Stomach (tissue), 19 donors: ENCODE measurements at places on chromosomes 16 and 17. TPM values are rescaled to one million over a fixed set of nuclear protein-coding genes. Genes with fewer than 3 reads are reported as not detected.

HAS3 gene
- 1.2 TPM for total RNA-seq

TMC7 gene
- 9.8 TPM for total RNA-seq

INCA1 gene
- total RNA-seq = 6.1 TPM

DNA sequence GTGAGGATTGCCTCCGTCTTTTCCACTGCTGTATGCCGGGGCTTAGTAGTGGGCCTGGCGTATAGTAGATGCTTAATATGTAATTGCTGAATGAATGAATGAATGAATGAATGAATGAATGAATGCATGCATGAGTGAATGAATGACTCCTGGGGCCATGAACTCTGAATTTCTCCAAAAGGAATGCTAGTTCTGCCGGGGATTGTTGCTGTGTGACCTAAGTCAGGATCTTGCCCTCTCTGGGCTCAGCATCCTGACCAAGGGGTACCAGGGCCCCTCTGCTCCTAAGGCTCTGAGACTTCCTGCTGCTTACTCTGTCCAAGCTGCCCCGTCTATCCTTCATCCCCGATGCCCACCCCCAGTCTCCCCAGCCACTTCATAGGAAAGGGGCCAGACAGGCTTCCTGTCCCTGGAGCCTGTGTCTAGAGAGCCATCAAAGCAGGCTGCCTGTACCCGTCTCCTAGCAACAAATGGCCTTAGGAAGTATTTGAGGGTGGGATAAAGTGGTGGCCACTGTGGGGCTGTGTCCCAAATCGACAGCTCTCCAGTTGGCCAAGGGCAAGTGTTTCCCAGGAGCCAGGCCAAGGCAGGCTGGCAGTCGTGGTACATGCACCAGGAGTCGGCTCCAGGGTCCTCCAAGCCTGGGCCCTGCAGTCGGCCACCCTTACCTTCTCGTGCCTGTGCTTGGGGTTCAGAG lies 11.6 kb upstream of the MPRIP start:
- no peak for DNase-seq

PIMREG gene
- 8.5 TPM for total RNA-seq

DNA sequence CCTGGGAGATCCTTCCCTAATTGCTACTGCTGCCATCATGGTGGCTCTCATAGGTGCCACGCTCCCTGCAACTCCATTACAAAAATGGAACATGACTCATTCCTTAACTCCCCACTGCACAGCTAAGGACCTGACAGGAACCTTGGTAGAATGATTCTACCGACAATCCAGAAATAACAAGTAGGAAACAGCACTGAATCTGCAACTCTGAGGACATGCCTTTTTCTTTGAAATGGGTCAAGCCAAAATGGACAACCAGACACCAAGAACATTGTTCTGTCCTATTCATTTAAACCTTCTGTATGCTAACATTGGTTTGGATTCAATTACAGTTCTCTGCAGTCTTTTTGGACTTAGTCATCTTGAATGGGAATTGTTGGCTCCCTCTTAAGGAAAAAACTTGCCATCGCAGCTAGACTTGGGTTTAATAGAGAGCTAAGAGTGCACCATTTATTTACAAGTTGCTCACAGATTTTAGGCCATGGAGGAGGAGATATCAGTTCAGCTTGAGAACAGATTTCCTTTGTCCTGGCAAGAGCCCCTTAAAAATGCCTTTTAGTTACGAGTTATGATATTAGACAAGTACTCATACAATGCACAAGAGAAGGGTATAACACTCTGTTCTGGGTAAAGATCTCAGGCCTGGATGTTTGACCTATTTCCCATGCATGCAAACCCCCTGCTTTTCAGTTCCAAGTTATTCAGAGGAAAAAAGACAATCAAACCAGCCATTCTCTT lies 20.9 kb upstream of the NSRP1 start:
- DNase-seq = no peak

GRCh38 chr17:53807286-53807685 lies 15.4 kb upstream of the KIF2B start:
- no peak for DNase-seq

GRCh38 chr17:2174468-2175293 lies 119.8 kb downstream of the HIC1 start:
- DNase-seq = no peak

LIMD2 gene
- 8.8 TPM for total RNA-seq

GRCh38 chr17:60560860-60561257 lies 34.8 kb upstream of the APPBP2 start:
- DNase-seq = no peak

DNA sequence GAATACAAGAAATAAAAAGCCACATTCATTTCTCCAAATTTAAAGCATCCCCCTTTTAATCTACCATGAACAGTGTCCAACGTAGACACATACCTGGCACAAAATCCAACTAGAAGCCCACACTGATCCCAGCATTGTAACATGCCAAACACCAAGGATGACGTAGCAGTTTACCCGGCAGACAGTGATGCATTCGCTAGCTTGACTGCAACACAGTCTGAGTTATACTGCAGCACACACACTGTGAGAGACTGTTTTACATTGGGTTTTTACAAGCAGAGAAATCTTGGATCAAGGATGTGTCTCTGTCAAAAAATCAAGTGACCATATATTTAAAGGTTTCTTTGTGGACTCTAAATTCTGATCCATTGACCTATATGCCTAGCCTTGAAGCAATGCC lies 74.5 kb upstream of the C17orf78 start:
- no peak for DNase-seq

MT1X gene
- total RNA-seq = 533 TPM

FOXL1 gene
- 12.7 TPM for total RNA-seq
